ENCODE measurements at places on chromosomes 2 and 18.
A peak's percentile ranks its signal among the peaks of the same experiment; 100 is the strongest.

- DNase-seq: no peak
Observed at GRCh38 chr2:239756790-239757760, 268.1 kb downstream of the NDUFA10 start.

GRCh38 chr2:79219383-79219988, 59.9 kb upstream of the REG3A start:
- DNase-seq: no peak

GRCh38 chr2:219434718-219435525, at the start of gene SPEG:
TSS of gene SPEG (plus strand) at chr2:219434843. CDS start at chr2:219434978, 135 bp downstream.
- no peak for DNase-seq

GRCh38 chr18:76687304-76687962, 134.9 kb upstream of the ZNF236 start:
- DNase-seq: no peak

GRCh38 chr2:197577446-197577845, 61.6 kb downstream of the MOB4 start:
- no peak for DNase-seq

- no peak for DNase-seq
Observed at GRCh38 chr18:70732916-70733315, 444.1 kb downstream of the SOCS6 start.

DNA sequence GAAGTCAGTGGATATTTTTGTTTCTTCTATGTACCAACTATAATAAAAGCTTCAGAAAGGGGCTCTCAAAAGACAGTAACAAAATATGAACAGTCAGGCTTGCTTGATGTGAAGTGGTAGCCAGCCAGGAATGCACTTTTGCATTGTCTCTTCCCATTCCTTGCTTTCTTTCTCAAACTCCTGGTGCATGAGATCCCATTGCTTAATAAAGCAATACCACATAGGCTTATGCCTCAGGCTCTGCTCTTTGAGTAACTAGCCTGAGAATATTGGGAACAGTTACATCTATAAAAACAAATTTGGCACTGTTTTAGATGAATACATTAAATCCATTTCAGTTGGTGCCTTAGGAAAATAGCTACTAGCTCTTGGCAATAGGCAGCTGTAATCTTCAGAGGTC, 62.6 kb upstream of the ST6GAL2 start:
- no peak for DNase-seq

- DNase-seq: peak; percentile 7
Observed at GRCh38 chr2:110204408-110205385, at the start of gene NPHP1. TSS of gene NPHP1 (minus strand) at chr2:110205013. CDS start at chr2:110204968, 45 bp downstream.

- DNase-seq: no peak
Observed at GRCh38 chr18:62784966-62785413, 69.6 kb downstream of the PHLPP1 start.

GRCh38 chr18:2411381-2411960, 159.8 kb downstream of the METTL4 start:
- DNase-seq: no peak

- DNase-seq: no peak
Observed at GRCh38 chr2:236731767-236732580, 162.3 kb downstream of the ACKR3 start.

DNA sequence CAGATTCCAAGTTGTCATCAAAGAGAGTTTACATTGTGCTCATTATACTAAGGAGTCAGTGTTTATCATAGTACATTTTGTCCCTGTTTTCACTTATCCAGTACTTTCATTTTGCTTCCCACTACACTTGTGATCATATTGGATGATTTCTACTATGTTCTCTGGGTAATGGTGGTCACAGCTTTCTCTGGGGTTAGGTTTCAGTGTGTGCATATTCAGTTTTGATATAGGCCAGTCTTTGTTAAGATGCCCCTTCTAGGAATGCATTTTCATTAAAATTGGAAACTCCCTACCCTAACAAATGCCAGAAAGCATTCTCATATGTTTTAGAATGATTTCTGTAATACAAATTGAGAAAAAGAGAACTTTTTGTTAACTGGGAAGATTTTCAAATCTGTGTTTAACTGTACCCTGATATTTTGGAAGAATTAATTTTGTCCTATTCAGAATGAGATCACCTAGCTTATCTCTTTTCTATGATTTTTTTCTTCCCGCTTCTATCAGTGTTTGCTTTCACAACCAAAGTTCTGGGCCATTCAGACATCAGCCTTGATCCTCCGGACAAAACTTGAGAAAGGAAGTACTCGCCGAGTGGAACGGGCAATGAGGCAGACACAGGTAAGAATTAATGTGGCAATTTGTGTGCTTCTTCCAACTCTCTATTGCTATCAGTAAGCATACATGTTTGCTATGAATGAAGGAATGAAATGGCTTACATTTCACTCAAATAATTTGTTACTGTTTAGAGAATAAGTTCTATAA, 74.6 kb downstream of the TTC27 start:
- DNase-seq: no peak

GRCh38 chr2:231222318-231223000, 24.0 kb downstream of the ARMC9 start:
- no peak for DNase-seq
